Memory B cell (primary cell): ENCODE measurements at places on chromosomes 7 and 10.

DNA sequence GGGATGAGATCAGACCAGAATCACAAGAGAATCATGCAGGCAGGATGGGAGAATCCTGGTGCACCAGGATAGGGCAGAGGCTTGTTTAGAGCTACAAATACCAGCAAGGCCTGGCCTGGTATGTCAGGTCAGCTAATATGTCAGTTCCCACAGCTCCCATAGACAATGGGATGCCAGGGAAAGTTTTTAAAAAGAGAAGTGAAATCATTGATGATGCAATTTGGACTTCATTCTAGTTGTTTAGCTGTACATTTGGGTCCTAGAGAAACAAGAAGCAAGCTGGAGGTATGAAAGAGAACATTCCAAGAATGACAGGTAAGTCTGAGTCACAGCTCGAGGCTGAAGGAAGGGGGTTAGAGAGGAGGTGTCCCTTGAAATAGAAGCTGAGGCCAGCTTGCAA lies 45.2 kb downstream of the GPR141 start:
- peaks cover 3% of the 10 kb centered on the region for H3K4me1 ChIP-seq
- no peaks in the 10 kb centered on the region for H3K36me3 ChIP-seq
- no peak overlapping the region for H3K4me3 ChIP-seq
- no peak for DNase-seq

- peaks cover 4% of the 10 kb centered on the region for H3K36me3 ChIP-seq
- peaks cover 15% of the 10 kb centered on the region for H3K4me1 ChIP-seq
- no peak overlapping the region for H3K4me3 ChIP-seq
- no peak overlapping the region for H3K27ac ChIP-seq
These were observed 97.4 kb downstream of the DNAJB6 start for GRCh38 chr7:157434231-157434630.

GRCh38 chr10:125692196-125692595 lies 9.2 kb upstream of the TEX36 start:
- DNase-seq, result no peak
- H3K4me3 ChIP-seq, result no peak overlapping the region
- H3K27ac ChIP-seq, result no peak overlapping the region
- no peaks in the 10 kb centered on the region for H3K36me3 ChIP-seq
- H3K4me1 ChIP-seq, result no peaks in the 10 kb centered on the region

GRCh38 chr10:80924063-80924952 lies 386.6 kb downstream of the SH2D4B start:
- no peaks in the 10 kb centered on the region for H3K36me3 ChIP-seq
- peak; percentile 13 for DNase-seq
- no peak overlapping the region for H3K4me3 ChIP-seq
- H3K27me3 ChIP-seq, result peaks cover 4% of the 10 kb centered on the region

DNA sequence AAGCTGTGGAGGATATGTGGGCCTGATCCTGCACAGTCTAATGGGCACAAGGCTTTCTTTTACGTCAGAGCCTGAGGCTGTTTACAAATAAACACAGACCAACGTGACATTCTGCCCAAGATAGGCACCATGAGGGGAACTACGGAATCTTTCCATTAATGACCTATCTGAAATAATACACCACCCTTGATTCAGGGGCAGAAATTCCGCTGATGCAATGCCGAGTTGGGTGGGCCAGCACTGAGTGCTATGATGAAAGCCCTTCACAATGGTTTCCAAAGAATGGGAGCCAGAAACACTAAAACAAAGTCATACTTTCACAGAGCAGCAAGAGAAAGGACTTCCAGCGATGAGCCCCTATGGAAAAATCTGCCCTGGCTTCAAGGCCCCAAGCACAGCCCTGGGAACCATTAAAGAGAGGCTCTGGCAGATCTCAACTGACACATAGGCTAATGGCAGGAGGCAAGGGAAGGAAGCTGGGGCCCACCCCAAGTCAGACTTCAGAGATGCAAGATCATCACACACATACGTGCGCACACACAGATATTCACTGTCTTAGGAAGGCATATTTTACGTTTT lies 72.2 kb upstream of the DLX6 start:
- H3K27ac ChIP-seq, result no peak overlapping the region
- peaks cover 2% of the 10 kb centered on the region for H3K27me3 ChIP-seq
- DNase-seq, result no peak

GRCh38 chr7:94740509-94740908 lies 84.6 kb upstream of the SGCE start:
- no peak for DNase-seq
- no peaks in the 10 kb centered on the region for H3K36me3 ChIP-seq
- no peak overlapping the region for H3K27ac ChIP-seq
- no peak overlapping the region for H3K4me3 ChIP-seq

- peaks cover 4% of the 10 kb centered on the region for H3K36me3 ChIP-seq
- peaks cover 11% of the 10 kb centered on the region for H3K4me1 ChIP-seq
- DNase-seq, result no peak
- H3K4me3 ChIP-seq, result peak overlapping the region; percentile 80
These were observed 594 bp downstream of the ZNF503 start for GRCh38 chr10:75400771-75401568.

DNA sequence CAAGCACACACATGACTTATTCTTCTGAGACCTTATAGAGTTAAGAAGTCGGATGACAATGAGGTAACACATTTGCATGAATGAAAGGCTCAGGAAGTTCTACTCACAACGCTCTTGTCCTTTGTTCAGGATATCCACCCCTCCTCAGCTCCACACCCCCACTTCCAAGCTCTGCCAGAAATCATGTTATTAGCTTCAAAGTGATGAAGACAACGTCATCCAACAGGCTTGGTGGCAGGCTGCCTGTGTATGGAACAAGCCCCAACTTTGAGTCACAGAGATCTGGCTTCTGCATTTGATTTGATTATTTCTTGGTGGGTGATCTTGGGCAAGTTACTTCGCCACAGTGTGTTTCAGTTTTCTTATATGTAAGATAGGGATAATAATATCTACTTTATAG lies 12.4 kb upstream of the BMPER start:
- H3K36me3 ChIP-seq, result no peaks in the 10 kb centered on the region
- DNase-seq, result no peak
- peaks cover 12% of the 10 kb centered on the region for H3K27me3 ChIP-seq
- H3K4me1 ChIP-seq, result peaks cover 5% of the 10 kb centered on the region

- peaks cover 12% of the 10 kb centered on the region for H3K4me1 ChIP-seq
- DNase-seq, result no peak
- no peaks in the 10 kb centered on the region for H3K27me3 ChIP-seq
These were observed 35.9 kb downstream of the ACSM6 start for GRCh38 chr10:95229724-95230627.

DNA sequence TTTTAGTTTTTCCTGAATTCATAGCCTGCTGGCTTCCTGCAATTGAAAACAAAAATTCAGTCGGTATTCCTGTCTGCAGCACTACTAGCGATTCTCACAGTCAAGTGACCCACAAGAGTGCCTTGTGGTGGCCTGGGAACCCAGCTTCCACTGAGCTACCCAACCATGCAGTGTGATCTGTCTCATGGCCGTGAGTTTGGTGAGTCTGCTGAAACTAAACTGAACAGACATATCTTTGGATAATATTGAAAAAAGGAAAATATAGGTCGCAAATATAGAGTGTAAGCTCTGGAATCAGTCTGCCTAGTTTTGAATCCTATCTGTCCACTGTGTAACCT lies 18.1 kb downstream of the ZNF786 start:
- no peak for DNase-seq
- H3K36me3 ChIP-seq, result peaks cover 11% of the 10 kb centered on the region
- H3K4me1 ChIP-seq, result peaks cover 2% of the 10 kb centered on the region
